ENCODE measurements at places on chromosomes 2 and 18.
A peak's percentile ranks its signal among the peaks of the same experiment; 100 is the strongest.

- DNase-seq, result no peak
These were observed 117.7 kb downstream of the CRIM1 start for GRCh38 chr2:36473230-36473629.

GRCh38 chr18:40216856-40217255 is 1738.2 kb upstream of the PIK3C3 start:
- DNase-seq, result no peak

GRCh38 chr2:48856144-48856543 is 100.6 kb upstream of the LHCGR start:
- no peak for DNase-seq

DNA sequence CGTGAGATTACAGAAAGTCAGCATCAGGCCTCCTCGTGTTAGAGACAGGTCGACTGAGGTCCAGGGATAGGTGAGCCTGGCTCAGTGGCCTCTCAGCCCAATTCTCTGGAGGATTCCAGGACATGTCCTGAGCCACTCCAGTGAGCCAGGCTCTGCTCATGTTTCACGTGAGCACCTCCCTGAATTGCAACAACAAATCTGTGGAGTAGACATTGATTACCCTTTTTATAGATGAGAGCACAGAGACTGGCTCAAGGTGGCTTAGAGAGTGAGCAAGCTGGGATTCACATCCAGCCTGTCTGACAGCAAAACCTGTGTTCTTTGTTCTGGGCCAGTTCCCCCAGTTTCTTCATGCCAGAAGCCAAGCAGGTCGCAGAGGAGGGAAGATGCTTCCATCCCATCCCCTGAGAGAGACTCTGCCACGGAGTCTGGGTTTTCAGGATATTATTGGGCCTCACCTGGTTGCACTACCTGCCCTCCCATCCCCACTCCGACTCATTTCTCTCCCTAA is 46.4 kb downstream of the HS1BP3 start:
- DNase-seq, result no peak

GRCh38 chr2:150487537-150488429 is at the start of gene RND3:
TSS of gene RND3 (minus strand) at chr2:150487667. CDS start at chr2:150487417, 250 bp downstream.
- peak; percentile 46 for DNase-seq

DNA sequence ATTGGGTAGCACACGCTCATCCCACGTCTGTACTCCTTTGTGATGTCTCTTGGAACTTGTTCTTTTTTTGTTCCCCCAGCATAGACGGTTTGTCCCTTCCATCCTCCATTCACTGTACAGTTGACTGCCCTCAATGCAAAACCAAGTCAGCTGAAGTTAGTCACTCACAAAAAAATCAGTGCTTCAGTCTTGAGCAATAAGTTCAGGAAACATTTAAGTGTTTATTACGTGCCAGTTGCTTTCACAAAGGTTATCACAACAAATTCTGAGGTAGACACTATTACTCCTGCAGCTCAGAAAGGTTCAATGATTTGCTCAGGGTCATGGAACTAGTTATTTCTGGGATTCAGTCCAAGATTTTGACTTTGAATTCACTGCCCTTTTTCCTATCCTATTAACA is 102.2 kb downstream of the PDE1A start:
- no peak for DNase-seq

DNA sequence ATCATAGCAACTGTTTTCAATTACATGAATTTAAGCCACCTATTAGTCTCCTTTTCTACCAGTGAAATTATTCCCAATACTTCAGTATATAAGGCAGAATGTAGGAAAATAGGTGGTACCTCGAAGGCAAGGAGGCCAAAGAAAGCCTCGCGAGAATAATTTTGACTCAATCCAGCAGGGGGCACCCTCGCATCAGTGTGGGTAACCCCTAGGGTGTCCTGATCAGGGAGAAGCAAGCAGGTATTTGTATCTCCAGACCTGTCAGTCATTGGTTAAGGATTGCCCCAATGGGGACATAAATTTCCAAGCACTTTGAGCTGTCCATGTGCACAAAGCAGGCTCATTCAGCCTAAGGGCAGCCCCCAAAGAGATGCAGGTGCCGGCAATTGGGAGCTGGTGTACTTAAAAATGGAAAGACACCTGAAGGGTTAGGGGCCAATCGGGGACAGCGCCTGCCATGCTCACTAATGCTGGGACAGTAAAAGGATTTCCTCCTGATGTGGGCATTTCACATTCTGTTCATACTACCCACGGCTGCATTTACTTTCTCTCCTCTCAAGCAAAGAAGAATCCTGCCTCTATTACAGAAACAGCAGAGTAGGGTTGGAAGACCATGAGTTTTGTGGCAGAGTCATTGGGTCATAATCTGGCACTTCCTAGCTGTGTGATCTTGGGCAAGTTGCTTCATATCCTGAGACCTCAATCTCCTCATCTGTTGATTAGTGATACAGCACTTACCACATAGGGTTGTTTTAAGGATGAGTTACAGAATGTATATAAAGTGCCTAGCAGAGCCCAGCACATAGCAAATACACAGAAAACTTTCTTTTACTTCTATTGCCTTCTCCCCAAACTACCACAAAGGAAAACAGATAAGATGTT is 136.1 kb downstream of the ICOS start:
- peak; percentile 66 for DNase-seq

GRCh38 chr2:29430382-29431112 is 315.3 kb downstream of the CLIP4 start:
- DNase-seq, result no peak

GRCh38 chr2:233691443-233692433 is 952 bp upstream of the UGT1A6 start:
- DNase-seq, result no peak

GRCh38 chr18:33128581-33128980 is 311.9 kb downstream of the CCDC178 start:
- no peak for DNase-seq

DNA sequence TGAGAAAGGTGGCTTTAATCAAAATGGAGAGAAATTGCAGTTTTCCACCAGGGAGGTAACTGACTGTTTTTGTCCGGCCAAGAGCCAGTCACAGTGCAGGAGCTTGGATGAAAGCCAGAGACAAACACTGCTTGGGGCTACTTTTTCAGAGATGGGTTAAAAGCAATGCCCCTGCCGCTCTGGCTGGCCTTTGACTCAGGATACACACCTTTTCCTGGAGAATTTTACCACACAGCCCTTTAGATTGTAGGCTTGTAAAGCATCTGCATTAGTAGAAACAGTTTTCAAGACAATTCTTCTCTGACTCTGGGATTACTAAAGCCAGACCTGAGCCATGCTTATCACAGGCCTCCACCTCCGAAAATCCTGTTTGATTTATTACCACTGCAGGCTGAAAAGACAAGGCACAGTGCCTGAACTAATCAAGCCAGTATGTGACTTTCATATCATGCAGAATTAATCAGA is 79.7 kb downstream of the CCBE1 start:
- DNase-seq, result no peak

GRCh38 chr2:218286570-218287459 is 5.5 kb downstream of the TMBIM1 start:
- peak; percentile 87 for DNase-seq

- DNase-seq, result no peak
These were observed 19.7 kb downstream of the FIGN start for GRCh38 chr2:163716101-163716500.

- DNase-seq, result no peak
These were observed at the start of gene DYNAP for GRCh38 chr18:54590945-54591344. TSS of gene DYNAP (plus strand) at chr18:54591245. CDS start at chr18:54591283, 38 bp downstream.

- DNase-seq, result no peak
These were observed 184.5 kb downstream of the MGAT5 start for GRCh38 chr2:134438371-134438770.

- DNase-seq, result no peak
These were observed 38.3 kb upstream of the ANKRD44 start for GRCh38 chr2:197348721-197349360.

GRCh38 chr2:174125090-174125489 is 123.2 kb downstream of the OLA1 start:
- no peak for DNase-seq

- no peak for DNase-seq
These were observed 7.3 kb downstream of the GREB1 start for GRCh38 chr2:11540996-11541692.

DNA sequence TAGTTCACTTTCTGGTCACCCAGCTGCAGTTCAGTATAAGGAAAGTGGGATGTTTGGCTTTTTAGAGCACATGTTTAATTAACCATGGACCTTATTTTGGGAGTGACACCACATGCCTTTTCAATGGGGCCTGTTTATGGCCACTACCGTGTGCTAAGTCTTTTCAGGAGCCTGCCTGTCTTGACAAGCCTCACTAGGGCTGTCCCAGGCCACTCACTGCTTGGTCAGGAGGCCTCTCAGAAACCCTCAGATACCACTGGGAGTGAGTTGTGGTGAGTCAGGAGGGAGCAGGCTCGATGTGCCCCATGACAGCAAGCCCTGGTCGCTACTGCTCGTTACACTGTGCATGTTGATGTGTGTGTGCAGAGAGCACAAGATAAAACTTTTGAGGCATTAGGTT is 123.0 kb downstream of the MAP4K4 start:
- DNase-seq, result no peak

GRCh38 chr2:104866883-104867812 is 13.2 kb downstream of the POU3F3 start:
- no peak for DNase-seq

GRCh38 chr2:105487142-105488069 is 88.6 kb upstream of the FHL2 start:
- DNase-seq, result no peak

GRCh38 chr2:133475610-133476009 is 92.7 kb downstream of the NCKAP5 start:
- DNase-seq, result no peak

- no peak for DNase-seq
These were observed 60.5 kb upstream of the KLF7 start for GRCh38 chr2:207226243-207226642.

GRCh38 chr2:163191372-163191771 is 352.8 kb upstream of the KCNH7 start:
- DNase-seq, result no peak

GRCh38 chr2:237967463-237967951 is 693 bp downstream of the UBE2F start:
- peak; percentile 27 for DNase-seq

- no peak for DNase-seq
These were observed 54.8 kb downstream of the FAM161A start for GRCh38 chr2:61799099-61799498.

GRCh38 chr2:45320956-45321355 is 290.1 kb downstream of the SRBD1 start:
- no peak for DNase-seq

DNA sequence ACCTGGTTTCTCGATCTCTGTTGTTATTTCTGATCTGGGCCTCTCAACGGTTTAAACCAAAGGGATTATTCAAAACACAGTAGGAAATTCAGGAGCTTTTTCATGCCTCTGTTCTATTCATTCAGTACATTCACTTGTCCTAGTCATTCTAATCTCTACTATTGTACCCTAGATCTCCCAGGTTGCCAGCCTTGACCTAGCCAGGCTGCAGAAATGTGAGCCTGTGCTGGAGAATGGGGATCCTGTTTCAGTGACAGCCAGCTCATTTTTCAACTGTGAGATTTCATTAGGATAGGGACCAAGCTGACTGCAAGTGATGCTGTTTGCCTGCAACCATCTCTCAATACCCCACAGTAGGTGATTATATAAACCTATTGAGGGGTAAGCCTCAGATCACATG is 186.2 kb downstream of the CMPK2 start:
- no peak for DNase-seq

DNA sequence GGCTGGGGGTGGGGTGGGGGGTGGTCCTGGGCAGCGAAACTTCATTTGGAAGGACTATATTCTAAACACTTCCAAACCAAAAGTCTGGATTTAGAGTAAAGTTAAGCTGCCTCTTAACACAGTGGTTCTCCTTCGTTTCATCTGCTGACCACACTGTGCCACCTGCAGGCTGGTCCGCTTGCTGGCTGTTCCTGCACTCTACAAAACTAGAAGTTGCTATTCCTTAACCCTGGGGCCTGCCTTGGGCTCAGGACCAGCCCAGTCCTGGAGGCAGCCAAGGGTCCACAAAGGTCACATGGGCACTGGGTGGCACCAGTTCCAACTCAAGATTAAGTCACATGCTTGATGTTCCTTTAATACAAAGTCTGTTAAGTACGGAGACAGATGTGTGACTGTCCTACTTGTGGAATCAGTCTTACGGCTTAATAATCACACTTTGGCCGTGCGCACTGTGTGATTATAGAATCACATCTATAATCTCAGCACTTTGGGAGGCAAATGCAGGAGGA is 195.4 kb downstream of the FAM210A start:
- DNase-seq, result no peak

GRCh38 chr2:240865391-240865790 is 3.2 kb upstream of the AGXT start:
- DNase-seq, result no peak

- no peak for DNase-seq
These were observed 212.6 kb downstream of the INSIG2 start for GRCh38 chr2:118300832-118301231.

DNA sequence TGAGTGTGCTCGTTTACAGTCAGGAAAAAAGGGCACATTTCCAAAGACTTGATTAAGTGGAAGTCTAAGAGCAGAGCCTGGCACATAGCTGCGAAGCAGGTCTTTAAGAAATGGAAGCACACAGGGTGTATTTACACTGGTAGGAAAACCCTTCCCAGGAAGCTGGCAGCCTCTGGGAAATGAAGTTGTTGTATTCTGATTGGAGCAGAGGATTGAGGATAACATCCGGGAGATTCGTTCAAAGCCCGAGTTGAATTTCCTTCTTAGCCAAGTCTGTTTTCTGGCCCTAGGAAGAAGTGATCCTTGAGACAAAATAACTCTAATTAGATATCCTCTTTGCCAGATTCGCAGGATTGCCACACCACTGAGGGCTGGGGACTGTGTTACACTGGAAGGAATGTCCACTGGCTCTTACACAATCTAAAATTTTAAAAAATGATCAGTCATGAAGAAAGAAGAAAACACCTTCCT is 75.9 kb downstream of the ITGB1BP1 start:
- DNase-seq, result no peak

DNA sequence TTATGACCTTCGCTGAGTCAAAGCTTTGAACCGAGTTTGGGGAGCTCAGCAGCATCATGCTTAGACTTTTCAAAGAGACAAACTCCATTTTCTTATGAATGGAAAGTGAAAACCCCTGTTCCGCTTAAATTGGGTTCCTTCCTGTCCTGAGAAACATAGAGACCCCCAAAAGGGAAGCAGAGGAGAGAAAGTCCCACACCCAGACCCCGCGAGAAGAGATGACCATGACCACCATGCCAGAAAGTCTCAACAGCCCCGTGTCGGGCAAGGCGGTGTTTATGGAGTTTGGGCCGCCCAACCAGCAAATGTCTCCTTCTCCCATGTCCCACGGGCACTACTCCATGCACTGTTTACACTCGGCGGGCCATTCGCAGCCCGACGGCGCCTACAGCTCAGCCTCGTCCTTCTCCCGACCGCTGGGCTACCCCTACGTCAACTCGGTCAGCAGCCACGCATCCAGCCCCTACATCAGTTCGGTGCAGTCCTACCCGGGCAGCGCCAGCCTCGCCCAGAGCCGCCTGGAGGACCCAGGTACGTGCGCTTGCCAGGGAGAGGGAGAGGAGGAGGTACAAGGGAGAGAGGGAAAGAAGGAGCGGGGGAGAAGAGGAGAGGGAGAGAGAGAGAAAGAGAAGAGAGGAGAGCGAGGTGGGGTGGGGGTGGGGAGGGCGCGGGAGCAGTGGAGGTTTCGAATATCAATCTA is at the start of gene DLX1:
Gene DLX1, plus strand, starts transcription at position 48 of the 700 bp plus-strand sequence. Its CDS starts 171 bp downstream, at position 219.
- DNase-seq, result no peak

All from activated naive CD8-positive, alpha-beta T cell treated with anti-CD3 and anti-CD28 coated beads for 36 hours (primary cell).